ENCODE measurements at places on chromosomes 11 and 22.

GRCh38 chr11:83574519-83574918, 288.4 kb upstream of the CCDC90B start:
- DNase-seq = no peak

GRCh38 chr22:45575607-45576272, 73.1 kb downstream of the FBLN1 start:
- no peak for DNase-seq

GRCh38 chr11:35082321-35083180, 56.4 kb upstream of the CD44 start:
- DNase-seq = peak; percentile 57

GRCh38 chr22:39498368-39498767, 3.7 kb upstream of the MIEF1 start:
- no peak for DNase-seq

- no peak for DNase-seq
Measured at GRCh38 chr11:89220684-89221339, 43.1 kb downstream of the TYR start.

GRCh38 chr11:34775417-34775888, 140.7 kb downstream of the APIP start:
- no peak for DNase-seq

- no peak for DNase-seq
Measured at GRCh38 chr11:23100726-23101125, 240.5 kb upstream of the CCDC179 start.

GRCh38 chr11:35814081-35814695, 129.7 kb upstream of the LDLRAD3 start:
- no peak for DNase-seq

DNA sequence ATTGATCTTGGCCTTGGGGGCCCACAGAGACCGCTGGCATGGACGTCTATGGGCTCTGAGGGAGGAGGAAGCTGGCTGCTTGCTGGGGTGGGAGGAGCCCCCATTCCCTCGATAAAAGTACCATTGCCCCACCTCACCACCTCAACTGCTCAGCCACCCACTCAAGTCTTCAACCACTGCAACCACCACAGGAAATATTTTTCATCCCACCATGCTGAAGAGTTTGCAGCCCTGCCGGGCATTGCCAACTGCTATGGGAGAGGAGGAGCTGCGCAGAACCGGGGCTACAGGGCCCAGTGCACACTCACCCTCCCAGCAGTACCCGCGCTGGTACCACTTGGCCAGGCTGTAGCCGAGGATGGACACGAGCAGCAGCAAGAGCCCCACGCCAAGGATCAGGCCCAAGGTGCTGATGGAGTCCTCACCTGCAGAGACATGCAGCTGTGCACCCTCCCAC, 29.2 kb downstream of the IL10RA start:
- DNase-seq = no peak

DNA sequence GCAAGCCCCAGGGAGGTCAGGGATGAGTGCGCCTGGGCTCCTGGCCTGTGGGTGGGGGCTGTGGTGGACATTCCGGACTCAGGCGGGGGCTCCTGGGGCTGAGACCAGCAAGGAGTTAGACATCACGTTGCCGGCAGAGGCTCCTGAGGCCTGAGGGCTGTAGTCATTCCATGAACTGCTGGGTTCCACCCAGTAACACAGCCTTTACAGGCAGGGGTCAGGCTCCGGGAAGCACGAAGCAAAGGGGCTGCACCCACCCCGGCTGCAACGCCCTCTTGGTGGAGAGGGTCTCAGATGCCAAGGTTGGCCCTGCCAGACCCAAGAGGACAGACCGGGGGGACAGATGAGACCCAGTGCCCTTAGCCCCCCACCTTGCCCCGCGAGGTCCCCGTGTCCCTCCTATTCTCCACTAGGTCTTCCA, 9.0 kb downstream of the TNNT3 start:
- no peak for DNase-seq

- no peak for DNase-seq
Measured at GRCh38 chr11:35257281-35257680, 118.3 kb downstream of the CD44 start.

DNA sequence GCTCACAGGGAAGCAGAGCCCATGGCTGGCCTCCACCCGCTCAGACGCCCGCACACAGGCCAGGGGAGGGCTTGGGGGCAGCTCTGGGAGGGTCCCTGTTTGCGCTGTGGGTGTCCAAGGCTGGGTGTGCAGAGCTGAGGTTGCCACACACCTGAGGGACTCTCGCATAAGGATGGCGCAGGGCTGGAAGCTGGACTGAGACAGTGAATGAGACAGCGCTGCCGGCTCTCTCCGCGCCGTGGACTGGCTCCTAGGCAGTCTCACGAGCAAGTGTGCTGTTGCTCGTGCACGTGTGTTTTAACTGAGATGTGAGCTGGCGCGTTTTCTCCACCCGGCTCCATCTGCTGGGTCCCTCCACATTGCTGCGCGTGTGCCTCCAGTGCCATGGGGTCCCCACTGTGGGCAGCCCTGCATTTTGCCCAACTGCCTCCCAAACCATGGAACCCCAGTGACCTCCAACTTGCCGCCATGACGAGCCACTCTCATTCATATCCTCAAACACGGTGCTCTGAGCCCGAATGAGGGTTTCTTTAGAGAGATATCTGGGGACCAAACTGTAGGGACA, 4.2 kb upstream of the BID start:
- DNase-seq = no peak

DNA sequence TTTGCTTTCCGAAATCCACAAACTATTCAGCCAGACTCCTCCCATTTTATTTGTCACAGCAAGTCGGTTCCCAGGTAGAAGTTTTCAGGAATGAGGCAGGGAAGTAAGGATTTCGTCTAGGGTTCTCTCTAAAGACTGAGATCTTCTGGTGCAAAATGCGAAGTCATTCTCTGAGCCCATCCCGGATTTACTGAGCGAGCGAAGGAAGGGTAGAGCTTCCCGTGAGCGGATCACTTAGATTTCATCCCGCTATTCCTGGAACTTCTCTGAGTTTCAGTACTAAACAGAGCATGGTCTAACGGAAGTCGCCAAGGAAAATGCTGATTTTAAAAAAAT, 3.1 kb upstream of the CALCA start:
- DNase-seq = no peak

DNA sequence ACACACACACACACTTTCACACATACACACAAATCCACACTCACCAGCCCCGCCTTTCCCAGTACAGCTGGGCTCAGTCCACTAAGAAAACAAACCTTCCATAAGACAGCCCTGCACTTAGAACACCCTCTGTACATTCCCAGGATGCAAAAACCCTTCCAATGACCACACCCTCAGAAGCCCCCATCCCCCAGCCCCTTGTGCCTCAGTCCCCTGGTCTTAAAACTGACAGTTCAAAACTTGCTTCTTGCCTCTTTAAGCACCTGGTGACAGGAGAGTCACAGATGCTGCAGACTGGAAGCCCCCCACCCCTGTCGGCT, 23.0 kb downstream of the APLNR start:
- DNase-seq = no peak

- no peak for DNase-seq
Measured at GRCh38 chr11:120603071-120603470, 91.5 kb downstream of the GRIK4 start.

DNA sequence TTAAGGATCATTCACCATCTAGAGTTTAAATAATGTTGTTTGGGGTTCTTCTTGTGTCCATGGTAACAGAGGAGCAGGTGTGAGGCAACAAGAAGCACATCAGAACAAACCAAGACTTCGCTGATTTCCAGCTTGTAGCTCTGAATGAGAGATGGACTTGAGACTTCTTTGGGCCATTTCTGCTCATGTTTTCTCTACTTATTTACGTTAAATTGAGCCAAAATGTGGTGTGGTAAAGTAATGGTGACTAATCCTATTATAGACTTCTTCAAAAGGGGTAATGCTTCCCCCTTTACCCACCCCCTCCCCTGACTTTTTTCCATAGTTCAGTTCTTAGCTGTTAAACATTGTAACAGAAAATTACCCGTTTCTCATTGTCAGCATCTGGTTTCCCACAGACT, 65.2 kb downstream of the CSTPP1 start:
- no peak for DNase-seq

GRCh38 chr22:18062421-18062820, 15.4 kb upstream of the PEX26 start:
- no peak for DNase-seq

DNA sequence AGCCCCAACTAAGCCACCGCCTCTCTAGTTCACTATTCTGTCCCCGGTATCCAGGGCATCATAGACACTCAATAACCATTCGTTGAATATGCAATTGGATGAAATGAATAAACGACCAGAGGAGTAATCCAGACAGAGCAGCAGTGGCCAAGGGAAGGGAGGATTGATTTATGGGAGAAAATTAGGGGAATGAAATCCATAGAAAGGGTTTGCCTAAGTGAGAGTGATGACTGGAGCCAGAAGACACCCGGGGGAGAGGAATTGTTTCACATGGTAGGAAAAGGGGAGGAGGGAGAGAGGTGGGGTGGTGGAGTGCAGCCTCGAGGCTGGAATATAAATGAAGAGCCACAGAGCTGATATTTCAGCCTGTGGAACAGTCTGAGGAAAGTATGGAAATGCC, 168.2 kb downstream of the COMMD9 start:
- DNase-seq = no peak

DNA sequence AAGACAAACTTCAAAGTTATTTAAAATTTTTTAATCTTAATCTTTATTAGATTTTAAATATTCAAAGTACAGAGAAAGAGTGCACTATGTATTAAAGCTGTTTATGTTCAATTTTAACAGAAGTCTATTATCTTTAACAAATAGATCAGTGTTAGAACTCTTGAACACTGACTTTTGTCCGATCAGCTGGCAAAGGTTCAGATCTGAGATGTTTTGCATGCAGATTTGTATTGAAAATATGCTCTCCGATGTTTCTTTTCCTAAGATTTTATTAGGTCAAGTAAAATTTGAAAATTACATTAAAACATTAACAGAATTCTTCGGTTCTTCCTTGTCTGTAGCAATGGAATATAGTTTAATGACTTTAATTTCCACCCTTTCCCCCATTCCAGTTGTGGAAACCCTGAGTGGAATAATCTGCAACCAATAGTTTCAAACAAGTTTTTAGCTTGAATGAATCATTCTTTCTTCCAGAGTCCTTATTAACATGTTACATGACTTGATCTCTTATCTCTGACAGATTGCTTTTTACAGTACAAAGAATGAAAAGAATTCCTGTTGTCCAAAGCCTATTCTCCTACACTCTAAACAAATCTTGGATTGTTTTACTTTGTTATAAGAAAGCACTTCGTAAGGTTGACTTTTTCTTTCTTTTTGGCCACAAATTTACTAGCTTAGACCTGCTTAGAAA, 11.4 kb upstream of the TCP11L1 start:
- DNase-seq = no peak

GRCh38 chr22:23264610-23265367, 84.5 kb downstream of the BCR start:
- no peak for DNase-seq

DNA sequence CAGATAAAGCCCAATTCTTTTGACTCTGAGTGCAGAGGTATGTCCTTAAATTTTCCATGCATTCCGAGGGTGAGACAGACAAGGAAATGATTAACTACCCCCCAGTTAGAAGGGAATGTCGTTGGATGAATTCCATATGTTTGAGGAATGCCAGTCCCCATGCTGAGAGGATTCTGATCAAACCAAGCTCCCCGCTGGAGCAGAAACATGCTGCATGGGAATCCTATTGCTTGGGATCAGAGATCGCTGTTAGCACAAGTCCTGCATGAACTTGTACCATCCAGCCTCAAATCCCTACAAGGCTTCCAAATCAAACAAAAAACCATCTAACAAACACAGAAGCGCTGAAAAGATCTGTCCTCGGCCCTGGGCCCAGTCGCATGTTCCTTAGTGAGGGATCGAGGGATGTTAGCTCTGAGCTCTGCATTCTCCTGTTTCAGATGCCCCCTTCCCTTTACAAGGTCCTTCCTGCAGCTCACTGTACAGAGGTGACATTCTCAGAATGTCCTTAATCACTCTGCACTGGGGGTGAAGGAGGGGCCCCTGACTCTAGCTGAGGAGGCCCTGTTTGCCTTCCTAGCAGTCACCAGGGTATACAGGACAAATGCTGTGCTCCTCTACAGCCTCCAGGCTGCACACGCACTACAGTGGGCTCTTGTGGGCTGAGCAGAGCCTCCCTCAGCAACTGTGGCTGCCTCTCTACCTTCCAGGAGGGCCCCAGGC, 353.4 kb downstream of the TENM4 start:
- DNase-seq = no peak

DNA sequence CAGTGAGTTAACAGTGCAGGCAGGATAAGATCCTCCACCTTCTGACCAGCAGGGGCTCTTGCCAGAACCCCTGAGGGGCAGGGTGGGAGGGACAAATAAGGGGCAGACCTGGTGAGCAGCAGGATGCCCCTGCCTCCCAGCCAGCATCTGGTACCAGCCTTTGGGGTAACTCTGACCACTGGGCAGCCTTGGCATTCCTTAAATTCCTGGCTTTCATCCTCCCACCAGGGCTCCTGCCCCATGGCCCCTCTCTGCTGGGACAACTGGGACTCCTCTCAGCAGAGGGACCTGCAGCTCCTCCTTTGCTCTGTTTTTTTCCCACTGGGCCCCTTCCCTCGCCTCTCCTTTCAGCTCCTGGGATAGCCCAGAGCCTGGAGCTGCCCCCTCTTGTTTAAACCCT, 98.0 kb upstream of the CD82 start:
- DNase-seq = no peak

DNA sequence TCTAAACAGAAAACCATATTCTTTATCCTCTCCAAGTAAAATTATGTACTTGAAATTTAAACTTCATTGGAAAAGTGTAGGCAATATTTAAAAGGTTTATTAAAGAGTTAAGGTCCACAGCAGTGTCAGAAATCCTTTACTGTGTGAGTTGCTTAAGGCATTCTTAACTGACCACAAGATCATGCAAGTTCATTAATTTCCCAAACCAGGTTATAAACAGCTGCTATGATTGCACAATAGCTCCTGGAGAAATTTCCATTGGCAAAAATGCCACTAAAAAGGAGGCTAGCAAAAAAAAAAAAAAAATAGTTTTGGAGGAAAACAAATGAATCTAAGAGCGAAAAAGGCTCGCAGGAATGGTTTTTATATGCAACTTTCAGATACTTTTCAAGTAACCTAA, 106.2 kb downstream of the ETS1 start:
- no peak for DNase-seq

DNA sequence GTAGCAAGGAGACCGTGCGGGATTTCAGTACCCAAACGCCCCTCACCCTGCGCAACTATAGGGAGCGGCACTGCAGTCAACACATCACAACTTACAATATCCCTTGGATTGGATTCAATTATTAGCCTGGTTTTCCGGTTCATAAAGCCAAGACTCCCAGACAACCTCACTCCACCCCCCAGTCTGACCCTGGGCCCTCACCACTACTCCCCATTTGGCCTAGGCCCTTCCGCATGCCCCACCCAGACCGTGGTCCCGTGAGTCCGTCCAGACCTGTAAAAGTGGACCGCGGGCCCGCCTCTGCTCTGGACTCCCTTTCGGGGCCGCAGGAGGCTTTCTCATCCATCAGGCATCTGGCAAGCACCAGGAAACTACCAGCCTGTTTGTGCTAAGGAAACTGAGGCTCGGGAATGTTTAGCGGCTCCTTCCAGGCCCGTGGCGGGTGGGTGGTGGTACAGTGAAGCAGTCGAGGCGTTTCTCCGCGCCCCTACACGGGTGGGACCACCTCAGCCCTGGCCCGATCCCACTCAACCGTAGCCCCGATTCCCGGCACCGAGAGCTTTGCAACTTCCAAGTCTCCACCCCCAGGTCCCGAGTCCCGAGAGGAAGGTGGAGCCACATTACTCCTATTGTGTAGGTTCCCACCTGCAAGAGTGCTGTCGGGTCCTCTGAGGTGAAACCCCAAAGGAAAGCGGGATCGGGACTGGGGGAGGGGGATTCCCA, 679 bp upstream of the DPP3 start:
- DNase-seq = no peak

GRCh38 chr22:23520863-23521440, 59.1 kb downstream of the IGLL1 start:
- DNase-seq = no peak
